Islet precursor cell (in vitro differentiated cells): ENCODE measurements at places on chromosomes 7 and 10.
A peak's percentile ranks its signal among the peaks of the same experiment; 100 is the strongest.

DNA sequence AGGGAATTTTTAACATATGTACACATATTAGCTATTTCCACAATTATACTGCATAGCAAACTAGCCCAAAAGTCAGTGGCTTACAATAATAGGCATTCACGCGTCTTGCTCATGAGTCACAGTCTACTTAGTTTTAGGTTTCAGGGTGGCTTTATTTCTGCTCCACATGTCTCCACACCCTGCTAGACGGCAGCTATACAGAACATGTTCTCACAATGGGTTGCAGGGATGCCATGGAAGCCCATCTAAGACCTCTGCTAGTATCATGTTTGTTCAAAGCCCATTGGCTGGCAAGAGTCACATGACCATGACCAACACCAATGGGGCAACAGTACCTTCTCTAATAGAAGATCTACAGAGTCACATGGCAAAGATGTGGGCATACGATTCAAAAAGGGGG, 96.3 kb upstream of the NEBL start:
- no peak for DNase-seq

DNA sequence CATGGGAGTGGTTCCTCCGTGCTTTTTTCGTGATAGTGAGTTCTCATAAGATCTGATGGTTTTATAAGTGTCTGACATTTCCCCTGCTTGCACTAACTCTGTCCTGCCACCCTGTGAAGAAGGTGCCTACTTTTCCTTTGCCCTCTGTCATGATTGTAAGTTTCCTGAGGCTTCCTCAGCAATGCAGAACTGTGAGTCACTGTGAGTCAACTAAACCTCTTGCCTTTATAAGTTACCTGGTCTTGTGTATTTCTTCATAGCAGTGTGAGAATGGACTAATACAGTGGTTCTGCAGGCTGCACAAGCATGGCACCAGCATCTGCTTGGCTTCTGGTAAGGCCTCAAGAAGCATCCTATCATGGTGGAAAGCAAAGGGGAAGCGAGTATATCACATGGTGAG, 1144.6 kb downstream of the SORCS3 start:
- DNase-seq, result no peak

- DNase-seq, result no peak
Observed at GRCh38 chr10:77494327-77494726, 143.3 kb downstream of the KCNMA1 start.

DNA sequence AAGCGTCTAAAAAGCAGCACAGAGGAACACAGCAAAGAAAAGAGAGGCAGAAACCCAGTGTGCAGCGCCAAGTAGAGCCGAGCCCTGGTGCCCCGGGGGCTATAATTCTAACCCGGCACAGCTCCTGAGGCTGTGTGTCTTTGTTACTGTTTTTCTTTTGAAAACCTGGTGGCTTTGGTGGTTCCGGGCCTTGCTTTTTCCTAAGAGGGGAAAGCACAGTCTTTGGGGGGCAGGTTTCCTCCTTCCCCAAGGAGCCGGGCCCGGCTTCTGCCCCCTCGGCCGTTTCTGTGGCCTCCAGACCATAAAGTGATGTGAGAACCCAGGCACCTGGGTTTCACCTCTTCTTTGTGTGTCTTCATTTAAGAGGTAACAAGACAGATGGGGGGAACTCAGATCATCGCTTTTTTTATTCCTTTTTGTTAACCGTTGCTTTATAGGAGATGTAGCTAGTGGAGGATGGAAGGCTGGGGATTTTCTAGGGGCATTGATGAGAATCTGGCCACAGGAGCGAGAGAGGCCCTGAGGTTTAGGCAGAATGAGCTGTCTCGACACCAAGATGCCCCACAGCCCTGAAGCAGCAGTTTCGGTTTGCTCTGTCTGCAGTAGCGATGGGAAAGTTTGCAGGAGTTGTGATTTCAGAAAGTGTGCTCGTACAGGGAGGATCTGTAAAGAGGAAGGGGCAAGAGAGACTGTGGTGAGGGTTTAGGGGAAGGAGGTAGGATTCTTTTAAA, 367.8 kb upstream of the GALNT17 start:
- no peak for DNase-seq

- no peak for DNase-seq
Observed at GRCh38 chr10:59063491-59063890, 113.0 kb upstream of the PHYHIPL start.

GRCh38 chr7:40899636-40900507, 765.1 kb downstream of the SUGCT start:
- DNase-seq, result no peak

DNA sequence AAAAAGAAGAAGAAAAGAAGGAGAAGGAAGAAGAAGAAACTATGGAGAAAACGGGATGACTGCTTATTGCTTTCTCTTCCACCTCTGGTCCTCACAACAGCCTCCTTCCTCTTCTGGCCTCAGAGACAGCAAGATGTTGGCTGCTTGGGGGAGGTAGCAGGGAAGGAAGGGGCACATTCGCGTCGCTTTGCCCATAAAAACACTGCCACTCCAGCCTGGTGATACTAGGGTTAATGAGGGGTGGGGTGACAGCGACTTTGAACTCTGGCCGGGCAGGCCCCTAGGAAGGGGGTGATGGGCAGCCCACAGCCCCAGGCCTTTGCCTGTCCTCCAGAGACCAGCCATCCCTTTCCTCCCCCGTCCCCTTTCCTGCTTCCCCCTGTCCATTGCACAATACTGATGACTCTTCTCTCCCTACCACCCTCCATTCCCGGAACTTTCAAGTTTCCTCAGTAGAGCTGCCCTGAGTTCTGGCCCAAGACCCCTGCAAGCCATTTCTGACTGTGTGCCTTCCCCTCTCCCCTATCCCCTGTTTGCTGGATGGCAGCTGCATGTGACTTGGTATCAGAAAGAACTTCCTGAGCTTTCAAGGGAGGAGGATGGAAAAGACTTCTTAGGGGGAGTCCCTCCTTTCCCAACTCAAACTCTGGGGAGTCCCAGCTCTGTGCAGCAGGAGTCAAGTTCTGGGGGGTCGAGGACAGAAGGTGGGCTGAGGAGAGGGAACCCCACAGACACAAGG, 2.2 kb upstream of the CUEDC2 start:
- peak; percentile 57 for DNase-seq

DNA sequence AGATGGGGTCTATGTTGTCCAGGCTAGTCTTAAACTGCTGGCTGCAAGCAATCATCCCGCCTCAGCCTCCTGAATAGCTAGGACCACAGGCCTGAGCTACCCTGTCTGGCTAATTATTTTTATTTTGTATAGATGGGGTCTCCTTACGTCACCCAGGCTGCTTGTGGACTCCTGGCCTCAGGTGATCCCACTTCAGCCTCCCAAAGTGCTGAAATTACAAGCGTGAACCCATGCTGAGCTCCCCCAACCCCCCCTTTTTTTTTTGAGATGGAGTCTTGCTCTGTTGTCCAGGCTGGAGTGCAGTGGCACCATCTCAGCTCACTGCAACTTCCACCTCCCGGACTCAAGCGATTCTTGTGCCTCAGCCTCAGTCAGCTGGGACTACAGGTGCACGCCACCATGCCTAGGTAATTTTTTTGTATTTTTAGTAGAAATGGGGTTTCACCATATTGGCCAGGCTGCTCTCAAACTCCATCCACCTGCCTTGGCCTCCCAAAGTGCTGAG, 25.4 kb downstream of the FAM25A start:
- no peak for DNase-seq

DNA sequence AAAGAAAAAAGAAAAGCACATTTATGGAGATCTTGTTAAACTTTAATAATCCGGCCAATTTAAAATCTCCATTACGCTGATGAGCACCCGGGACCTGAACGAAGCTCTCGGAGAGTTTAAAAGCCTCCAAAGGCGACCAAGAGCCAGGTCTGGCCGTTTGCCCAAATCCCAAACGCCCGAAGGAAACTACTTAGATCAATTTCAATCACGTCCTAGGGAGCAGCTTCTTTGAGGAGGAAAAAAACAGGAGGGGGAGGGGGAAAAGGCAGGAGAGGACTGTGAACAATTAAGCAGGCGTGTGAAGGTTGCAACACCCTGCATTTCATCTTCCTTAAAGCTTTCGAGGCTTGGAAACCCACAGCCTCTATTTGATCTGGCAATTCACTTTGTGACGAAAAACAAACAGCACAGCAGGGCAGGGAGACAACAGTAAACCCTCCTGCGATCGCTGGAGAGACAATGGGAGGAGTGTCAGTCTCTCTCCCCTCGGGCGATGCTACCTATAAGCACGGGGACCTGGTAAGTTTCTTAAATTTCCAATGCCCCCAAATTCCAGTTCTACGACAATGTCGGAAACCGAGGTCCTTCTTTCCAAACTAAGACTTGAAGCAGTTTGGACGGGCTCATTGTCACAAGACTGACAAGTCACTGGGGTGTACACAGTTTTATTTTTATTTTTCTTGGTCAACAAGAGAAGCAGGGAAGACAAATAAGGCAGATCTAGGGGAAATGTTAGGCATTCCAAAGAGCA, 1.2 kb downstream of the KLF6 start:
- peak; percentile 70 for DNase-seq

DNA sequence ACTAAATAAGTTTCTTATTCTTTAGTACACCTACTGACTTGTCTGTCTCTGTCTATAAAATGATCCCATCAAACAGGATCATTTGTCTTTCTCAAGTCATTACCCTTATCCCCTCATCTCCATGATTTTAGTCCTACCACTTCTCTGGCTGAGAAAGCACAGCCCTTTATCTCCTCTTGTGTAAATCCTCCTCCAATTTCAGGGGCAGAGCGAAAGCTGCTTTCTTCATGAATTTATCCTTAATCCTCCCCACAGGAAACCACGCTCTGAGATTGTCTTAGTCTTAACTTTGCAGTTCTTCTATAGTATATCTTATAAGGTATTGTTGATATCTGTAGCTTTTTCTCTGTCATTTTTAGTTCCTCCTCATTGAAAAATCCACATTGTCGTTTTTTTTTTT, 239.7 kb upstream of the PLXDC2 start:
- no peak for DNase-seq

DNA sequence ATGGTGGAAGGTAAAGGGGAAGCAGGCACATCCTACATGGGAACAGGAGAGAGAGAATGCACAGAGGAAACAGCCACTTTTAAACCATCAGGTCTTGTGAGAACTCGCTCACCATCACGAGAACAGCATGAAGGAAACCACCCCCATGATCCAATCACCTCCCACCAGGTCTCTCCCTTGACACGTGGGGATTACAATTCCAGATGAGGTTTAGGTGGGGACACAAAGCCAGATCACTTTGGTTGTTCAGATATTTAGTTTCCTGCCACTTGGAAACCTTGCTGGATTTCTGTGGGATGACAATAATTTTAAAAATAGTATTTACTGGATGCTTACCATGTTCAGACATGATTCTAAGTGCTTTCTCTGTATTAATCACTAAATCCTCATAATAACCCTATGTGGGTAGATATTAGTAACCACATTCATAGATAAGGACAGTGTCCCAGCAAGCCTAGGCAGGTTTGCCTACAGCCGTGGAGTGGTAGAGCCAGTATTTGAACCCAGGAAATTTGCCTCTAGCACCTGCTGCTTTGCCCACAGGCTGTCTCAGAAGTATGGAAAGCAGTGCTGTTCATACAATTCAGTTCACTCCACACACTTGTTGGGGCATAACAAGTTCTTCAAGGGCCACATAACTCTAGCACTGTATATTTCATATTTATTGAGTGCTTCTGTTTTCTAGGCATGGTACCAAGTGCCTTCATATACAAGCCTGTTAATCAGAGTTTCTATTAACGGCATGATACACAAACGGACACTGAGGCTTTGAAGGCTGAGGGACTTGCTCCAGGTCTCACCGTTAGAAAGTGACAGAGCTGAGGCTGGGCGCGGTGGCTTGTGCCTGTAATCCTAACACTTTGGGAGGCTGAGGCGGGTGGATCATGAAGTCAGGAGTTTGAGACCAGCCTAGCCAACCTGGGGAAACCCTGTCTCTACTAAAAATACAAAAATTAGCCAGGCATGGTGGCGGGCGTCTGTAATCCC, 8.3 kb downstream of the TLL2 start:
- no peak for DNase-seq

DNA sequence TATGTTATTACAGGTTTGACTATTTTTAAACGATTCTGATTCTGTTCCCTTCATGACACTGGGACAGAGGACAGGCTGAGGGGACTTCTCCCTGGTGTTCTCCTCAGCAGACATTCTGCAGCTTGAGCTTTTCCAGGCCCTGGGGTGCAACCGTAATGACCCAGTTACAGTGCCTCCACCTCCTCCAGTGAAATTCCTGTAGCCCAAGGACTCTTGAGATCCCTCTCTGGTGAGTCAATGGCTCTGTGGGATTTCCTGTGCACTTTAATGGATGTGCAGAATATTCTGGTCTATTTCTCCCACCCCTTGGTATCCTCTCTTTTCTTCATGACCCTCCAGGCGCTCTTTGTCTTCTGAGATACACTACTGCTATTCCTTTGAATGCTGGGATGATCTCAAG, 319.3 kb downstream of the INHBA start:
- peak; percentile 91 for DNase-seq

GRCh38 chr10:118978998-118979350, 50.5 kb upstream of the NANOS1 start:
- DNase-seq, result no peak

- no peak for DNase-seq
Observed at GRCh38 chr7:112257073-112257472, 50.6 kb downstream of the ZNF277 start.

- no peak for DNase-seq
Observed at GRCh38 chr7:75739796-75740672, 1.3 kb upstream of the HIP1 start.

- no peak for DNase-seq
Observed at GRCh38 chr10:13859979-13860654, 273.4 kb downstream of the PRPF18 start.

GRCh38 chr7:9981742-9982349, 991.8 kb upstream of the PHF14 start:
- DNase-seq, result no peak
